Mammary microvascular endothelial cell (primary cell): ENCODE measurements at places on chromosomes 6 and 20. TPM values are rescaled to one million over a fixed set of nuclear protein-coding genes. Genes with fewer than 3 reads are reported as not detected.

The TAP1 gene
- total RNA-seq = 111 and 118 TPM in 2 replicates

The THEMIS gene
- not detected in 2 replicates for total RNA-seq

The LTA gene
- total RNA-seq = 0.13 TPM in 1 of 2 replicates, not detected in the other

The PIM1 gene
- total RNA-seq = 6.1 and 8.4 TPM in 2 replicates

The MOCS1 gene
- total RNA-seq = 5.8 and 7.6 TPM in 2 replicates

The MAPK13 gene
- total RNA-seq = 4.0 and 5.9 TPM in 2 replicates

The LHFPL5 gene
- total RNA-seq = 0.20 TPM in 1 of 2 replicates, not detected in the other

The MATN4 gene
- 0.20 TPM in 1 of 2 replicates, not detected in the other for total RNA-seq

The DNMT3B gene
- 4.7 and 4.9 TPM in 2 replicates for total RNA-seq

The CHD6 gene
- 9.5 and 11.1 TPM in 2 replicates for total RNA-seq

The KLHDC3 gene
- 78.0 and 86.2 TPM in 2 replicates for total RNA-seq

The ZNF341 gene
- total RNA-seq = 1.6 and 2.4 TPM in 2 replicates

The BANF2 gene
- total RNA-seq = not detected in 2 replicates

The NUP43 gene
- total RNA-seq = 24.9 and 28.5 TPM in 2 replicates

The COL9A3 gene
- total RNA-seq = 0.79 TPM in 1 of 2 replicates, not detected in the other

The TUBE1 gene
- 13.3 and 15.7 TPM in 2 replicates for total RNA-seq

The ZNF337 gene
- total RNA-seq = 7.1 and 7.5 TPM in 2 replicates

The RPS6KA2 gene
- total RNA-seq = 39.9 and 40.0 TPM in 2 replicates

The FKBP1C gene
- 0.27 and 0.34 TPM in 2 replicates for total RNA-seq
